ENCODE measurements at places on chromosomes 16 and 17.

DNA sequence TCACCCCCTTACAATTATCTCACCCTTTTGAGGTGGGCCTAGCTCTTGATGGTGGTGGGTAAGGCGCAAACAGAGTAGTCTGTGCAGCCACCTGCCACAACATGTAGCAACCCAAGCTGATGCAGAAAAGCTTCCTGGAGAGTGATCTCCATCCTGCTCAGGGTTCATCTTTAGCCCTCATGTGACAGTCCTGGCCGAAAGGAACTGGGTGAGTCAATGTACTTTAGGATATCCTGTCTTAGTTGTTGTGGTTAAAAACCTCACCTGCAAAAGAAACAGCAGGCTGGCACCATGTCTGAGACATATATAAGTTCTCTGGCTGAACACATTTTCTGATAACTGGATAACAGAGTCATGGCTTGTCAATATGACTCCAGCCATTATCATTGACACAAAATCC is 183.5 kb upstream of the CPHXL start:
- DNase-seq = no peak

- no peak for DNase-seq
Observed at GRCh38 chr17:39970157-39970692, 7.4 kb downstream of the GSDMA start.

GRCh38 chr17:40915199-40915661 is 22.2 kb downstream of the KRT23 start:
- DNase-seq = no peak

GRCh38 chr17:2455956-2456355 is 55.1 kb upstream of the MNT start:
- peak; percentile 93 for DNase-seq

DNA sequence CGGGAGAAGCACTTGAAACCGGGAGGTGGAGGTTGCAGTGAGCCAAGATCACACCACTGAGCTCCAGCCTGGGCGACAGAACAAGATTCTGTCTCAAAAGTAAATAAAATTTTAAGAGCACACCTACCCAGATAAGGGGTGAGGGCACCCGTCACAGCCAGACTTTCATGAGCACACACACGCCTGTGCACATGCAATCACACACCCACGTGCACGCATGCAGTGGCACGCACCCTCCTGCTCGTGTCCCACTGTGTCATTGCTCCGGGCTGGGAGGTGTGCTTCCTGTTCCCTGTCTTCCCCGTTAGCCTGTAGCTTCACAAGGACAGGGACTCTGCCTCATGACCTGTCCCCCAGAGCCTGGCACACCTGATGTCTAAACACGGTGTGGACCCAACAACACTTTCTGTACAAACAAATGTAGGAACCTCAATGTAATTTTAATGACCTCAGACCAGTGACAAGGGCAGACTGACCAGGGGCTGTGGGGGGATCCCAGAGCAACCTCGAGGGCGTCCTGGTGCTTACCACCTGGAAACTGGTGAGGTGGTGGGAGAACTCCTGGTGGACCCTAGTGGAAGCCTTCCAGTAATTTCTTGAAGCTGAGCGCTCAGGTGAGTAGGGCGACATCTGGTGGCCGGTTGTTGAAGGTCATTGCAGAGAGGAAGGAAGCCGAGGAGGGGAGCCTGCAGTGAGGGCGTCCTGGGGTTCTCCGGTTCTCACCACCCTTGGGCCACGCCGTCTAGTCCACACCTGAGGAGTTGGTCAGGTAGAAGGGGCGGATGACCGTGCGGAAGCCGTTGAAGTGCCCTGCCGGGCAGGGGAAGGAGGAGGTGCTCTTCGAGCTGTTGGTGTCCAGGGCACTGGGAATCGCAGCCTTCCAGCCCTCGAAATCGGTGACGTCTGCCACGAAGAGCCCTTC is 8.6 kb downstream of the LGALS3BP start:
- peak; percentile 87 for DNase-seq

DNA sequence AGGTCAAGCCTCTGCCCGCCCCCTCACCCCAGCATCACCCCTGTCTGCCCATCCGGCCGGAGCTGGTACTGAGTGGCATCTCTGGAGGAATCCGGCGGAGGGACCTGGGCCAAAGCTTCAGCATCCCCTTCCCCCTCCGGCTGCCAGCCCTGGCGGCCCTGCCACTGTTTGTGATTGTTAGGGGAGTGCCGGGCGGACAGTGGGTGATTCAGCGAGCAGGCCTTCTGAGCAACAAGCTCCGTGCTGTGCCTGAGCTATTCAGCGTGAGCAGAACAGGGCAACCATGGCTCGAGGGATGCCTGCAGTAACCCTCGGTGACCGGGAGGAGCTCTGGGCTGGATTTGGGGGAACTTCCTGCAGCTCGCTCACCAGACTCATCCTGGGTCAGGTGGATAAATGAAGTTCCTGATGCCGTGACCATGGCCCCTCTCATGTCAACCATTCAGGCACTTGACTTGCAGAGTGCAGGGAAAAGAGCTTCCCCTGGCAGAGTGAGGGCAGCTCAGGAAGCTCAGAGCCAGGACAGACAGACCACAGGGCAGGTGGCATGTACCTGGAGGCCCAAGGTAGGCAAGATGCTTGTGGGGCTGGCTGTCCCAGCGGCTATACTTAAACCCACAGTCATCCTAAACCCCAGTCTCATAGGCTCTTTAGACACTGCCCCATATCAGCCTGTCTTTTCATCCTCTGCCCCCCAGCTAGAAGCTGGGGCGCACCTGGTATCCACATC is 24.3 kb upstream of the MLKL start:
- peak; percentile 3 for DNase-seq

DNA sequence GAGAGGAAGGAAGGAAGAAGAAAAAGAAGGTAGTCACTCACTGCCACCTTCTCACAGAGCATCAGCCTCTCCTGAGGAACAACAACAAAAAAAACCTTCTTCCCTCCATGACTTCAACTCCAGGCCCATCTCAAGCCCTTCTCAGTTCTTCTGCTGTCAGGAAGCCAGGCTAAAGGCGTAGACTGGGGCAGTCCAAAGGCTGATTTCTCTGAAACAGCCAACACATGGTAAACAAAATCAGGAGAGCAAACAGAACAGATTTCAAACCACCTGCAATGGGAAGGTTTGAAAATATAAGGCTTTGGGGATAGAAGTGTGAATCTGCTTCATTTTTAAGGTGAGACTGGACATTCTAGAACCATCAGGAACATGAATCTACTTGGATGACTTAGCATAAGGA is 157.3 kb upstream of the DNAH9 start:
- DNase-seq = no peak

DNA sequence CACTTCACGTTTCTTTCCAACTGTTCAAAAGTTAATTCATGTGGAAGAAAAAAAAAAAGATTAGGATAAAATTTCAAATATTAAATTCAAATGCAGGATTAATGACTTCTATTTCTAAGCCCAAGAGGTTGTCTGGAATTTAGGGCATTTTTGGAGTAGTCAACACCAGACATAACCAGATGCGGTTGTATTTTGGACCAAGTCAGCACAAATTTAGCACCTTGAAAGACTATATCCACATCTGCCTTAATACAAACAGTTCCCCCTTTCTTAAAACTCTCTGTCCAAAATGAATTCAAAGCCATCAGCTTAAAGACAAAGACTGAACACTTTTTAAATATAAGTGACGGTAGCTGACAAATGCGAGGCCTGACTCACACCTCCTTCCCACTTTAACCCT is 282.9 kb downstream of the C16orf95 start:
- DNase-seq = no peak

DNA sequence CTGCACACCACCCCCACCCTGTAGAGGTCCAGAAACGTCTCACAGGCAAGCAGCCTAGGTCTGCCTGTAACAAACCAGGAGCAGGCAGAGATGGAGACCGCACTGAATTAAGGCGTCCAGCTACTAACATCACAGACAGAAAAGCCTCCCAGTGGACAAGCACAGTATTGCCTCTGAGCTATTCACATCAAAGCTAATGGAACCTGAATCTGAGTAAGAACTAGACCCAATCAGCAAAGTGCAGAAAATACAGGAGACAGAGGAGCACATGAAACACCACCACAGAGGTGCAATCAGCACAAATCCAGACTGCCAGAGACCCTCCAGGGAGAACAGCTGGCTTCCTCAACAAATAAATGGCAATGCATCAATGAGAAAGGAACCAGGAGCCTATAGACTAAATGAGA is 22.2 kb upstream of the PEMT start:
- peak; percentile 82 for DNase-seq

- no peak for DNase-seq
Observed at GRCh38 chr16:84925773-84926372, 85.5 kb downstream of the ZDHHC7 start.
